Activated CD8-positive, alpha-beta memory T cell treated with anti-CD3 and anti-CD28 coated beads, Interleukin-2, amount 50 U/mL, for 48 hours (primary cell): ENCODE measurements at places on chromosomes 11 and 22.

DNA sequence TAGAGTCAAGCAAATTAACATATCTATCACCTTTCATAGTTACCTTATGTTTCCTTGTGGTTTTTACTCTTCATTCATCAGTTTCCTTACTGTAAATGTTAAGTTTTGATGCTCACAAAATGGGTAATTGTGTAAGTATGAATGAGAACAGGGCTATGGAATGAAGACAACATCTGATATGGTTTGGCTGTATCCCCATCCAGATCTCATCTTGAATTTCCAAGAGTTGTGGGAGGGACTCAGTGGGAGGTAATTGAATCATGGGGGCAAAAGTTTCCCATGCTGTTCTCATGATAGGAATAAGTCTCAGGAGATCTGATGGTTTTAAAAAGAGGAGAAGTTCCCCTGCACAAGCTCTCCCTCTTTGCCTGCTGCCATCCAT is 107.6 kb downstream of the CCDC34 start:
- no peak for DNase-seq

- no peak for DNase-seq
Measured at GRCh38 chr22:44901301-44901700, 108.5 kb downstream of the PHF21B start.

GRCh38 chr11:92149996-92150395 is 74.6 kb upstream of the FAT3 start:
- no peak for DNase-seq

GRCh38 chr11:103043826-103044678 is 47.9 kb downstream of the DCUN1D5 start:
- DNase-seq: no peak

- DNase-seq: no peak
Measured at GRCh38 chr11:60981515-60981914, 10.0 kb downstream of the CD6 start.

DNA sequence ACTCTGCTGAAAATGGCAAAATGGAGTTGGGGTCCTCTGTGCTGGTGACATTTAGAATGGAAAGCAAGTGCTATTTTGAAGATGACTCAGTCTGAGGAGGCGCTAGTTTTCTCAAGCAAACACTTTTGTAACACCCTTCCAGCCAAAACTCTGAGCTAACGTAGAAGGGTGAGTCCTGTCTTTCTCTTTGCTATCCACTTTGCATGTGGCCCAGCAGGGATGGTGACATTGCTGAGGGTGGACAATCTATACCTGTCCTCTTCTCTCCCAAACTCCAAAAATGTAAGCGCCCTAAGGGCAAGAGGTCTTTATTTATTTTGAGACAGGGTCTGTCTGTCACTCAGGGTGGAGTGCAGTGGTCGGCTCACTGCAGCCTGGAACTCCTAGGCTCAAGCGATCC is 3.6 kb upstream of the KAT5 start:
- no peak for DNase-seq

GRCh38 chr22:41752011-41752970 is 48.2 kb upstream of the CCDC134 start:
- no peak for DNase-seq
